Activated CD4-positive, CD25-positive, alpha-beta regulatory T cell treated with anti-CD3 and anti-CD28 coated beads, Interleukin-2, amount 50 U/mL, for 24 hours (primary cell): ENCODE measurements at places on chromosomes 3 and 15.

GRCh38 chr3:11658180-11658579 lies 14.5 kb upstream of the VGLL4 start:
- ATAC-seq: no peak

DNA sequence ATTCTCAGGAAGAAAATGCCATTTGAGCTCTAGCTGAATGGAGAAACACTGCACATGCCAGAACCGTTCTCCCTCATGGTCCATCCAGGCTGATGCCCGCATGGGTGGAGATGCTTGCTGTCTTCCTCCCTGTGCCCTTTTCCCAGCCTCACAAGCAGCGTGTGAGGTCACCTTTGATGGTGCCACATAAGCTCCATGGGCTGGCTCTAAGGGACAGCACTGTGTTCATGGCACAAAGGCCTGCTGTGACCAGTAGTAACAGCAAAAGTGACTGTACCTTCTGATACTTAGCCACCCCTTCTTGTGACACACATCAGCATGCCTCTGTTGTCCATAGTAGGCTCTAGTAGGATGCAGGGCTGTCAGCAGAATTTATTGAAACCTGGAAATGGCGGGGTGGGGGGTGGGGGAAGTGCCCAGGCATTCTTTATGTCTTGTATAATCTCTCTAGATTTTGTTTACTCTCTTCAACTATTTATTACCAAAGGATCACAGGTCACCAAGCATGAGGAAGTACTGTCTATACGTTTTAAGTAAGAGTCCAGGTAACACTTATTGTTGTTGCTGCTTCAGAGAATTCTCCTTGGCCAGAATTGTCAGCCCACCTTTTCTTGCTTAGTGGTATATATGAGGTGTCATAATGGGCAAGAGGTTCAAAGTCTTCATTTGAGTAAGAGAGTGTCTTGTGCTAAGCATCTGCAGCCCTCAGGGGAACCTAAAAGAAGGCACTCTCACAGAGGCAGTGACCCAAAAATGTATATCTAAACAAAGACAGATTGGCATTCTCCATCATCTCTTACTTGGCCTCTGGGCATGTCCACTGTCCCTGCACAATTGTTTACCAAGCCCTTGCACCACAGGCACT lies 56.5 kb downstream of the RAB7A start:
- no peak for ATAC-seq

GRCh38 chr15:37372064-37372463 lies 271.7 kb upstream of the MEIS2 start:
- no peak for ATAC-seq

DNA sequence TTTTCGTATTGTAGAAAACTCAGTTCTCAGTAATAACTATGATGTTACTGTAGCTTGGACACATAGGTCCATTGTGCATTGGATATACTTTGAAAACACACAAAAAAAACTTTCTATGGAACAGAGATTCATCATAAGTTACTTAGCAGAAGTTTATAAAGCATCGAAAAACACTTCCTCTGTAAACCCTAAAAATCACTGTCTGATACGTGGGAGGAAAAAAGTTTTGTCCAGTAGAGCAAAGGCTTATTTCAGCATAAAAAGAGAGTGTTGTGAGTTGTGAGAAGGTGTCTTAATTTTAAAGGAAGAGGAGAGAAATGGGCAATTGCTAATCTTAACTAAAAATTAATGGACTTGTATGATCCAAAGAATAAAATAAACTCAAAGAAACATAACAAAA lies 64.8 kb downstream of the OSTN start:
- ATAC-seq: no peak

DNA sequence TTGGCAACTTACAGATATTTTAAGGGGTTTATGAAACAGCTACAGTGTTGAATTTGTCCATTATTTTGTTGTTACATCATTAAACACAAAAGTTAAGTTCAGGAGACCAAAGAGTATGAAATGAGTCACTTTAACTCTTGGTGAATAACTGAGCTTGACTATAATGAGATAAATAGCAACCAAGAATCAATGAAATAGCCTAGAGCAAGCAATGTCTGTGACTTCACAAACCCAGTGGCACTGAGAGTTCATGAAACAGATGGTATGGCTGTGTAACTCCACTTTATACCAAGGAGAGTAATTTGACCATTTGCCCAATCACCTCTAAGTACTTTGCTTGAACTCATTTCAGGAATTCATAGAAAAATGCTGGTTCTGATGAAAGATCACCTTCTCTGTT lies 169.6 kb upstream of the GADL1 start:
- no peak for ATAC-seq

DNA sequence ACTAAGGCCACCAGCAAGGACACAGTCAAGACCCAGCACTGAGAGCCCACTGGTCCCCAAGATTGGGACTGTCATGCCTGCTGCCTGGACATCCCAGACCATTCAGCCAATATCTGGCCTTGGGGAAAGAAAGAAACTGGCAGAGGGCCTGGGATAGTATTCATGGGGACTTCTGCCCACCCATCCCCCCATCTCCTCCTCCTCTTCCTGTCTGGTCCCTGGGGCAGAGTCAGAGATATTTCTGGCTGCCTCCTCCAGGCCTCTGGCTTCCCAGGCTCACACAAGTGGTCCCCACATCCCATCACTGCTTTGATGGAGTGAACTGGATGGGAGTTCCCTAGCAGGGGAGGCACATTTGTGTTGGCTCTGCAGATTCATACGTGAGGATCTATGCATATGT lies 4.2 kb upstream of the RASL12 start:
- no peak for ATAC-seq

- no peak for ATAC-seq
Observed at GRCh38 chr15:80815106-80815505, 35.9 kb downstream of the CEMIP start.

DNA sequence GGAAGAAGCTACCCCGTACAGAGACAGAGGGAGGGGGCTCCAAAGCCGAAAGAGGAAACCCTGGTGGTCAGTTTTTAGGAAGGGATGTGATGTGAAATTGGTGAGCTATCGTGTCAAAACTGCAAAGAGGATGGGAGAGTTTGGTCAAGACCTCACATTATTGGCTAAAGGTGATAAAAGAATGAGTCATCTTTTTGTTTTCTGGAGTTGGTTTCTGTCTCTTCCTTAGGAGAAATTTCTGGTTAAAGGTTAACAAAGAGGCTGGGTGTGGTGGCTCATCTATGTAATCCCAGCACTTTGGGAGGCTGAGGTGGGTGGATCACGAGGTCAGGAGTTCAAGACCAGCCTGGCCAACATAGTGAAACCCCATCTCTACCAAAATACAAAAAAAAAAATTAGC lies 217.8 kb upstream of the CBLB start:
- ATAC-seq: no peak
